ENCODE measurements at places on chromosomes 1 and 21.

DNA sequence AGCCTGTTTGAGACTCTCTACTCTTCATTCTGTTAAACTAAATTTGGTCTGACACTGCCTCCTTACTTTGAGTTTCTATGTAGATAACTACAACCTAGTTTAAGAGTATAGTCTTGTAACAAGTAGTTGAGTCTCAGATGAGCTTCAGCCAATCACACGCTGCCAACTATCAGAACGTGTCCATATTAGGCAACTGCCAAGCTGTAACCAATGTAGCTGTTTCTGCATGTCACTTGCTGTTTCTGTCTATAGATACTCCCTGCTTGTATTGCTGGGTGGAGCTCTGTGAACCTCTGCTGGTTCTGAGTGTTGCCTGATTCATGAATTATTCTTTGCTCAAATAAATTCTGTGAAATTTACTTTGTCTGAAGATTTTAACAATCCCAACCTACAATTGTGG, 452.6 kb upstream of the NR5A2 start:
- no peak for DNase-seq

DNA sequence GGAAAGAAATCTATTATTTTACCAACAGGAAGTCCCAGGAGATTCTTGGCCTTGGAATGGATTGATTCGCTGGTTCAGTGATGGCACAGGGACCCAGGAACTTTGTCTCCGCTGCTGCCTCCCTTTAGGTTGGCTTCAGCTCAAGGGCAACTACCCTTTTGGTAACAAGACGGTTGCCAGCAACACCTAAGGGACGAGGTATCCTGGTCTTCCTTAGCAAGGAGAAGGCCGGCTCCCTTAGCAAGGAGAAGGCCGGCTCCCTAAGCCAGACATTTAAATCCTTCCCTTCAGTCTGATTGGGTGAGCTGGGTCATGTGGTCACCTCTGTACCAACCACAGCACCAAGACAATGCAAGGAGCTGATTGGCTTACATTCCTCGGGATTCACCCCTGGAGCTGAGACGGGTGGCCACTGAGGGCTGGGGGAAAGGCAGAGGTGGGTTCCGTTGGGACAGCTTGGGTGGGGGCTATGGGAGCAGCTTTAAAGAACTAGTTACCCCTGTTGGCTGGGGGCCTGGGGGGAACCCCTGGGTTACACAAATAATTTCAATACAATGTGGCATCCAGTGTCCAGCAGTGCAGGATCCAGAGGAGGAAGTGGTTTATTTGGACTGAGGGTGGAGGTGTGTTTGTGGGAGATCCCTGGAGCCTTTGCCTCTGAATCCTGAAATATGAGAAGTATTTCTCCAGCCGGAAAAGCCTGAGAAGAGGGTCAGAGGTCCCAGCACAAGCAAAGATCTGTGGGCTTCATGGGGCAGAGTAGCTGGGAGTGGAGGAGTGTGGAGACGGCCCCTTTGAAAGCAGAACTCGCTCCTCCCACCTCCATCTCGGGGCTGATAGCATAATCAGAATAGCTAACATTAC, 20.7 kb upstream of the CLIC4 start:
- DNase-seq = no peak

GRCh38 chr21:19724081-19724480, 1274.1 kb upstream of the NCAM2 start:
- no peak for DNase-seq

DNA sequence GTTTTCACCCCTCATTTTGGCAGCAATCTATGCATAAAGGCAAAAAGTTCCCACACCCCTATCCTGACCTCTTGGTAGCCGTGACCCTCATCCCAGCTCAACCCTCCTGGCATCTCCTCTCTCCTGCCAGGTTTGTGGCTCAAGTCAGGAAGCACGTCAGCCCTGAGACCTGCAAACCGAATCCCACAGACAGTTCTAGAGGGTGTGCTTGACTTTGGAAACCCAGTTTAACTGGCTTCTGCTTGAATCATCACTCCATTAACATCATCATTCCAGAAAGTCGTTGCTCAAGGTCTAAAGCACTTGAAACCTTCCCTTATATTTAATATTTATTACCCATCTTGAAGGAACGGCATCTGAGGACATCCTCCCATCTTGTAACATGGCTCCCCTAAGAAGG, 133.4 kb upstream of the ERG start:
- DNase-seq = no peak

DNA sequence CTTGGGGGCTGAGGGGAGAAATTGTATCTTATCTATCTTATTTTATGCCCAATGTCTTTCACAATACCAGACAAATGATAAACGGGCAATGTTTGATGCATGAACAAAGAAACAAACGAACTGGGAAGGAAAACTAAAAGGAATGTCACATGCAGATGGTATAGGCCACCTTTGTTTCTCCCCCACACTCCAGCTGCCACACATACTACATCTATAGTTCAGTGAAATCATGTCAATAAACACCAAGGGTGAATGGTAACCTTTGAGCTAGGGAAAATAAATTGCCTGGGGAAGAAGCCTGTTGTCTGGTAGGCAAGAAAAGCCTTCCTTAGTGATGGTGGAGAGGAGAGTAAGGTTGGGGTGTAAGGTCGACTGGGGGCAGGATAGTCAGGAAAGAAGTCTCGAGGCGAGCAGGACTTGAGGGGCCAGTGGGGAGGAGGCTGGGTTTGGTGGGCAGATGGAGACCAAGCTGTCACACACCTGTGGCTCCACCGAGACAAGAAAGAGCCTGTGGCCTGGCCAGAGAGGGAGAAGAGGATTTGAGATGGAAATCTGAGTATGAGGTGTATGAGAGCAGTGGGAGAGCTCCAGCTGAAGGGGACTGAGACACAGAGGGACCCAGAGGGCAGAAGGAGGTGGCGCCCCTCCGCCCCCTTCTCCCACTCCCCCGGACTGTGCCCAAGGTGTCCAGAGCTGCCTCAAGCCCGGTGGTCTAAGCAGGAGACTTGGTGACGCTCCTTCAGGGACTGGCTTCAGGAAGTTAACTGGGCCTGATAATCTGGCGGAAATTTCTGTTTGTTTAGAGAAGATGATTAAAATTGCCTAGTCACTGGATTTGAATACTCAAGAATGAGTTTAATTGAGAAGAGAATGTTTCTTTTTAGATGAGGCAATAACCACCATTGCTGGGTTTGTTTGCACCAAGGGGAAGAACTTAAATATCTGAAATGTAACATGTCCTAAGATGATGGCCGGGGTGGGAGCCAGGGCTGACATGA, 37.3 kb downstream of the ATF3 start:
- no peak for DNase-seq

Measured in CD4-positive, alpha-beta T cell treated with Interleukin-6 for 4 hours (primary cell).